ENCODE measurements at places on chromosomes 5 and 9. TPM values are rescaled to one million over a fixed set of nuclear protein-coding genes. Genes with fewer than 3 reads are reported as not detected.
A peak's percentile ranks its signal among the peaks of the same experiment; 100 is the strongest.

GRCh38 chr9:98570663-98571440, 137.9 kb downstream of the GABBR2 start:
- DNase-seq, result peak; percentile 28

IFNA21 gene
- not detected for total RNA-seq

DNA sequence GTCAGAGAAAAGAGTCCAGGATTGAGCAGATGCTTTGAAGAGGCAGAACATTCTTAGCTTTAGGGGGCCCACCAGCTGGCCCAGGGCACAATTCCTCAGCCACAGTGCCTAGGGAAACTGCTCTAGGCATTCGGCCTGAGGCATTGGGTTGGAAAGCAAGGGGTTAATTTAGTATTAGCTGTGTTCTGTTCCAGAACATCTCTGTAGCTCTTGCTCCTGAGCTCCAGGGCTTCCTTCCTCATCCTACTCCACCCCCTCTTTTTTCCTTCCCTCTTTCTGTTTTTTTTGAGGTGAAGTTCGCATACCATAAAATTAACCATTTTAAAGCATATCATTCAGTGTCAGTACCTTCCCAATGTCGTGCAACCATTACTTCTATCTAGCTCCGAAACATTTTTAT, 74.5 kb upstream of the PANK3 start:
- no peak for DNase-seq

- DNase-seq, result no peak
Measured at GRCh38 chr5:148858547-148858946, 32.1 kb downstream of the ADRB2 start.

- peak; percentile 75 for DNase-seq
Measured at GRCh38 chr5:150618588-150619281, 21.7 kb upstream of the SYNPO start.

RNF208 gene
- total RNA-seq, result 5.9 TPM

GRCh38 chr5:57491369-57491965, 8.9 kb upstream of the ACTBL2 start:
- no peak for DNase-seq

Measured in right atrium auricular region (tissue), 2 donors.